ENCODE measurements at places on chromosomes 7 and 10.

- peak; percentile 71 for DNase-seq
Observed at GRCh38 chr10:101938305-101939007, 94.9 kb upstream of the KCNIP2 start.

DNA sequence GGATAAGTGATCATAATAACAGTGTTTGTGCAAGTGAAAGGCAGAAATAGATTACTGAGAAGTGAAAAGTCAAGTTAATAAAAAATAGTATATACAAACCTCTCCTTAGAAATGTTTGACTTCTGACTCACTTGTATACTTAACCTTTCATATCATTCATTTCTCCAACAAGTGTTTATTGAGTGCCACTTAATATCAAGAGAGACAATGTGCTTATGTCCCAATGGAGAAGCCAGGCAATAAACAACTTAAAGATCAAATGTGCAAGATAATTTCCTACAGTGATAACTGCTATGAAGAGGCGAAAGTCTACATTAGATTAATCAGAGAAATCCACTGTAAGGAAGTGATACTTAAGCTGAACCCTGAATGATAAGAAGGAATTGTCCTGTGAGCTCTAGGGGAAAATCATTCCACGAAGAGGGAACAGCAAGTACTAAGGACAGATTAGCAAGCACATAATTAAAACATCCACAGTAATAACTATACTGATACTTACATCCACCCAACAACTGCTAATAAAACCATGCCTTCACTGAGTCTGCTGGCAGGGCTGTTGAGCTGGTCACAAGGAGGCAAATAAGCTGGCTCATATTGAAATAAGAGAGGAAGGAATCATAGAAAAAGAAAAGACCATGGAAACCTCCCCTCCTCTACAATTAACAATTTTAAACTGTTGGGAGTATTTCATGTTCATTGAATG is 203.5 kb downstream of the CTNNA3 start:
- DNase-seq = peak; percentile 1

- DNase-seq = peak; percentile 88
Observed at GRCh38 chr7:100827330-100828226, at the start of gene EPHB4. TSS of gene EPHB4 (minus strand) at chr7:100827523. CDS start at chr7:100827030, 493 bp downstream.

GRCh38 chr10:117221156-117221711 is 19.7 kb upstream of the SLC18A2 start:
- peak; percentile 22 for DNase-seq

DNA sequence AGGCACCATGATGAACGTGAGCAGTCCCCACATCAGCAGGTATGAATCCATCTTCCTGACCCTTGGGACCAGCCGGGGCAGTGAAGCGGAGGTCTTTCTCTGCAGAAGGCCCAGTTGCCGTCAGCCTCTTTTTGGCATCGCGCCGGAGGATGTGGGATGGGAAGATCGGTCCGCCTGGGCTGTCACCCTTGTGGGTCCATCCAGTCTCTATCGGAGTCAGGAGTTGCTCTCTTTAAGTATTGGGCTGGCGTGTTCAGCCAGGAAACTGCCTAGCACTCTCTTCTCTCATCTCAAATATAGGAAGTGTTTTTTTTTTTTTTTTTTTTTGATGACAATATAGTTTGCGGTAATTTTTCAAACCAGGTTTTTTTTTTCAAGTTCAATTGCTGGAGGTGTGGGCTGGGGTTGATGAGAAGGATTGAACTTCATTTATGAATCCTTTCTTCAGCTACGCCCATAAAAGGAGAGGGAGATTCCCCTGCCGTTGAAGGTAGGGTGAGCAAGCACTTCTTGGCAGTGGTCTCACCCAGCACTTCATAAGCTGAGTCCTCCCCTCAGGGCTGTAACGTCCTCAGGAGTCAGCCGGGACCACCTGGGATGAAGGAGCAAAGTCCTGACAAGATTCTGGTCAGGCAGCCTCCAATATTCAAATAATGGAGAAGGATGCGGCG is at the start of gene IL2RA:
IL2RA (minus strand) TSS at position 267 of the 671 bp plus-strand sequence; CDS start at position 51, 216 bp downstream.
- no peak for DNase-seq

DNA sequence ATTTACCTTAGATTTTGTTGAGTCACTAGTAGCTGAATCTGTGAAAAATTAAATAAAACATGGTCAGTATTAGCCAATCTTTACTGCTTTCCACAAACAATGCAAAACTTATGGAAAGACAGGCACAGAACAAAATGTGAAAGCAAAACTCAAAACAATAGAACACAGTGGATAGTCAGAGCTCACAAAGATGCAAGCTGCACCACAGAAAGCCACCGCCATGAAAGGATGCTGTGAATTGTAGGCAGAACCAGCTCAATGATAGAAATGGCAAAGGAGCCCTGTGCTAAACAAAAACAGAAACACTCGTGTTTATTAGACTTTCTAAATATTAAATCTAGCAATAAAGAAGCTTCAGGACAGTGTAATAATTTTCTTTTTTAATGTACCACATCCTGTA is 134.4 kb downstream of the ARHGAP21 start:
- DNase-seq = no peak

DNA sequence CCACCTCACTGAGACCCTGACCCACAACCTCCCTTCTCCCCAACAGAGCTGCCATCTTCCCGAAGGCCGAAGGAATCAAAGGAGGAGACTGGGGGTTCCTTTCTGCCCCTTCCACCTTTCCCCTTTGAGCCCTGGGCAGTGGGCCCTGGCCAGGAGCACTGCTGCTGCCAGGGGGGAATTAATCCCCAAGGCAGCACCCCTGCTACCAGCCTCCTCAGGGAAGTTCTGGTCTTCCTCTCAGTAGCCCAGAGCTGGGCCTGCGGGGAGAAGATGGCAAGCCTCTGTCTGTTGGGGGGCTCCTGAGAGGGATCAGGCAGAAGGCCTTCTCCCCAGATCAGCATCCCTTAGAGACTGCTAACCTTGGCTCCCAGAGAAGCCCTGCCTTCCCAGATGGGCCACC is 25.5 kb downstream of the DPCD start:
- no peak for DNase-seq

- no peak for DNase-seq
Observed at GRCh38 chr7:146510088-146510680, 393.6 kb downstream of the CNTNAP2 start.

- DNase-seq = no peak
Observed at GRCh38 chr7:43390576-43390975, 192.3 kb upstream of the STK17A start.

- no peak for DNase-seq
Observed at GRCh38 chr10:97500297-97500575, 1.5 kb downstream of the UBTD1 start.

GRCh38 chr7:117719377-117719776 is 153.9 kb downstream of the CTTNBP2 start:
- DNase-seq = no peak

GRCh38 chr10:75331081-75331480 is 70.5 kb downstream of the ZNF503 start:
- DNase-seq = no peak

GRCh38 chr7:90211391-90212148 is at the start of gene STEAP2:
TSS of gene STEAP2 (plus strand) at chr7:90211740. CDS start at chr7:90225083, 13,343 bp downstream.
- peak; percentile 94 for DNase-seq

DNA sequence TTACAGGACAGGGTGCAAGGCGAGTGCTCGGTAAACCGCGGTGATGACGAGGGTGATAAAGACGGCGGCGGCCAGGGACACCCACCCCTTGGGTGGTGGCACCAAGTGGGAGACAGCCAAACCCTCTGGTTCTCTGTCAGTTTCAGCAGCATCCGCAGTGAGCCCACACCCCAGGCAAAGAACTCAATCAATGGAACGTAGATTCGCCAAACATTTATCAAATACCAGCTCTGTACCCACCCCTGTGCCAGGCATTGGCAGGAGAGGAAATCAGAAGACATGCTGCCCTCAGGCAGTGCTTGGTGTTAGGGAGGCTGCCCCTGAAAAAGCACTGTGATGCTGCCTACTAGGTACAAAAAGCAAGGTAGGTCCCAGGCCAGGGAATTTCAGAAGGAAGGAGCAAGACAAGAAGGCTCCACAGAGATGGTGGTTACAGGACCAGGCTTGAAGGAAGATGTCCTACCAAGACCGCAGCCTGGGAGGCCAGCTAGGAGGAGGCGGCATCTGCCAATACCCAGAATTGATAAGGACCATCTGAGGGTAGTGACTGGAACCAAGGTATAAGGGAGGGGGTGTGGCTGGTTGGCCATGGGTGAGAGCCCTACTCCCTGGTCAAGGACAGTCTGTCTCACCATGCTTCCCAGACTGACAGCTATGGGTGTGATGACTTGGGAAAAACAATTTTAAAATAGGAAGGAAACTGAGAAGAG is 10.2 kb upstream of the PNLIPRP2 start:
- no peak for DNase-seq

DNA sequence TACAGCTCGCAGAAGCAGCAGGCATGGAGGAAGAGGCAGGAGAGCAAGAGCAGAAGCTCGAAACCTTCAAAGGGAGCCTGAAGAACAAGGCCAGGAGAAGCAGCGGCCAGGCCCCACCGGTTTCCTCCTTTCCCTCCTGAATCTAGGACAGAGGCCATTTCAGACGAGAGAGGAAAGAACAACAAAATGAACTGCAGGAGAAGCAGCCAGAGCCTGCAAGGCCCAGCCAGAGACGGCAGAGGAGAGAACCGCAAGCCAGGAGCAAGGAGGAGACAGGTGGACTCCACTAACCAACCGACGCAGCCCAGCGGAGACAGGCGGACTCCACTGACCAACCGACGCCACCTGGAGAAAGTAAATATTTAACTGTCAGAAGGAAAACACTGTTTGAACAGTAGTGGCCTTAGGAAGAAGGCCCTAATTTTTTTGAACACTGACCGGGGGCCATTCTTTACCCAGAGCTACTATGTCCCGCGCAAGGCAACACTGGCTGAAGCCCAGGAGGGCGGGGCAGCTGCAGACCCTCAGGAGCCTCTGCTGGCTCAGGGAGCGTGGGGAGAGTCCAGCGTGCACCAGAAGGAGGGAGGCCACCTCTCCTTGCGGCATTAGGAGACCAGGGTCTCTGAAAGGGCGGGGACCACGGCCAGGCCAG is 559.2 kb downstream of the PTPRN2 start:
- DNase-seq = no peak

GRCh38 chr10:111347386-111348013 is 270.7 kb downstream of the ADRA2A start:
- DNase-seq = no peak

DNA sequence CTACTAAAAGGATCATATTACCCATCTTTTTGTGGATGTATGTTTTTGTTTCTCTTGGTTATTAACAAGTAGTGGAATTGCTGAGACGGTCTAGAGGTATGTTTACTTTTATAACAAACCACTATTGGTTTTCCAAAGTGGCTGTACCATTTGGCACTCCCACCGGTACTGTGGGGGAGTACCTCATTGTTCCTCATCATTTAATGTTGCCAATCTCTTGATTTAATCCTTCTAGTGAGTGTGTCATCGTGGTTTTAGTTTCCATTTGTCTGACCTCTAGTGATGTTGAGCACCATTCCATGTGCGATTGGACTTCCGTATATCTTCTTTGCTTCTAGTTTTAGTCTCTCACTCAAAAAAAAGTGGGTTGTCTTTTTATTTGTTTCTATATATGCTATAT is 50.4 kb downstream of the RBM33 start:
- no peak for DNase-seq

DNA sequence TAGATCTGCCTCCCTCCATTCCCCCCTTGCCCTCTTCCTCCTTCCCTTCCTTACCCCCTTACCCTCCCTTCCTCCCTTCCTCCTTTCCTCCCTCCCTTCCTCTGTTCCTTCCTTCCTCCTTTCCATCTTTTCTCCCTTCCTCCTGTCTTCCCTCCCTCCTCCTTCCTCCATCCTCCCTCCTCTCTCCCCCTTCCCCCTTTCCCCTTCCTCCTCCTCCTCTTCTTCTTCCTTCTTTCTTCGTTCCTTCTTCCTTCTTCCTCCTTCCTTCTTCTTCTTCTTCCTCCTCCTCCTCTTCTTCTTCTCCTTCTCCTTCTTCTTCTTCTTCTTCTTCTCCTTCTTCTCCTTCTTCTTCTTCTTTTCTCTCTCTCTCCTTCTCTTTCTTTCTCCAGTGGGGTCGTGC is 57.9 kb downstream of the MRC1 start:
- no peak for DNase-seq

DNA sequence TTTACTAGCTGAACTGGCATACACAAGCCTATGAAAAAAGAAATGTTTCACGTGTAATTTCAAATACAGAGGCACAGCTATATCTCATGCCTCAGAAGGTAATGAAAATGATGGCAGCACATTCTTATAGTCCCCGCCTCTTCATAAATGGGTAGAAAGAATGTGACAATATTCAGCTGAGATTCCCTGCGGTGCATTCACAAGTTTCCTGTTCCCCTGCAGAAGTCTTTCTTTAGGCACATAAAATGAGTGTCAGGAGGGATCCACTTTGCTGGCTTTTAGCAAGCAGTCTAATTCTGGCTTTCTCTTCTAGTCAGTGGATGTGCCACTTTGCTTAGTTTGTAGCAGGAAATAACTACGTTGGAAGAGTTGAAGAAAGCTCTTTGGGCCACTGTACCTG is 56.1 kb downstream of the DGKB start:
- DNase-seq = no peak

Data from SJSA1 (cell line).